Stimulated activated CD8-positive, alpha-beta memory T cell treated with anti-CD3 and anti-CD28 coated beads, Interleukin-4, amount 100 ng/mL, for 1 hour (primary cell): ENCODE measurements at places on chromosomes 6 and 20.

- DNase-seq: no peak
Measured at GRCh38 chr6:53095716-53096115, 30.5 kb downstream of the FBXO9 start.

- no peak for DNase-seq
Measured at GRCh38 chr6:74932232-74932888, 273.5 kb downstream of the COL12A1 start.

DNA sequence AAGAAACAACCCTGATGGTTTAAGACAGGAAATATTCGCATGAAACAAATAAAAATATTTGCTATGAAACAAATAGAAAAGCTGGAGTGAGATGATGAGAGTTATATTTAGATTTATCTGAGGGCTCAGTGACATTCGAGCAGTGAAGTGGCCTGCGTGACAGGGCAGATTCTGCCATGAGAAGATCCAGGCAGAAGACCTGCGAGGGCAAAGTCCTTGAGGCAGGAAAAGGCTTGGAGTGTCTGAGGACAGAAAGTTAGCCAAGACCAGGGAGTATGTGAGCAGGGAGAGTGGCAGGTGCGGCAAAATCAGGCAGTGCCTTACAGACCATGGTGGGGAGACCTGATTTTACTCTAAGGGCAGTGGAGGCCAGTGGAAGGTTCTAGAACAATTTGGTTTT is 66.9 kb upstream of the RIN2 start:
- DNase-seq: no peak

DNA sequence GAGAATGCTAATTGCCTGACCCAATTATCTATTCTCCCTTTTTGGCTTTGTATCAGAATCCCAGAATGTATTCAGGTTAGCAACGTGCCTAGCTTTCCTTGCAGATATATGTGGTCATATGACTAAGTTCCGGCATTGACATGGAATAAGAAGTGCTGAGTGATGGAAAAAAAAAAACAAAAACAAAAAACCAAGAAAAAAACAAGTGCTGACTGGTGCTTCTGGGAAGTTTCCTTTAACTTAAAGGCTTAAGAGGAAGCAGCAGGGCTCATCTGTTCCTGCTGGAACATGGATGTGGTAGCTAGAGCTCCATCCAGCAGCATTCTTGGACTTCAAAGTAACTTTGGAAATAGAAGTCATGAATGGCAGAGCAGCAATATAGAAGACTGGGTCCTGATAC is 10.4 kb upstream of the RPF2 start:
- no peak for DNase-seq

- DNase-seq: no peak
Measured at GRCh38 chr6:10658910-10659698, 35.3 kb downstream of the C6orf52 start.

- no peak for DNase-seq
Measured at GRCh38 chr6:12001706-12002435, 10.2 kb upstream of the HIVEP1 start.

DNA sequence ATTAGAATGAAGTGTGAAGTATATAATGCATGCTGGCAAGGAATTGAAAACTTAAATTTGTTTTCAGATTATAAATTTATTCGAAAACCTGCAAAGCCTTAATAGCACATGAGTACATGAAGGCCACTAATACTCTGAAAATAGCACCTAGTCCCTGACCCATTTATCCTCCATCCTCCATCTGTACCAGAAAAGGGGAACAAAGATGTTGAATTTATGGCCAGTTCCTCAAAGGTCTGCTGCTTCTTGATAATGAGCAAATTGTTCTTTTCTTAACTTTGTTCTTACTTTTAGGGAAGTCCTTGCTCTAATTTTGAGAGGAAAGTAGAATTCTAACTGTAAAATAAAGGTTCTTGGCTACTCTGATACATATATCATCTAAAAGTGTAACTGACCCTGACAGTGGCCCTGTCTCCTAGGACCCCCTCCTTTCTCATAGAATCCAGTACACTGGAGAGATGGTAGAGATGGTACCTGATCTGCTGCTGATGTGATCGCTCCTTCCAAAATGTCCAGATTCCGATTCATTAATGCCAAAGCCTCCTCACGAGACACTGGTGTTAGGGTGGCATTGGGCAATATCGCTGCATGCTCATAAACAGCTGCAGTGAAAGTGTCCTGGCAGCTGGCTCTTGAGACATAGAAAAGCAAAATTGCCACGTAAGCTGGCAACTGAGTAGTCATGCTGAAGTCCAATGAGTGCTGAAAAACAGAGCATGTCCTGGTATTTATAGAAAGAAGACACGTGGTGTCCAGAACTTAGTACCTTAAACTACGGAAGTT is at the start of gene VNN1:
TSS of gene VNN1 (minus strand) at position 704 of the 783 bp plus-strand sequence. CDS start at position 684, 20 bp downstream.
- no peak for DNase-seq

- DNase-seq: no peak
Measured at GRCh38 chr6:157677235-157677634, 145.8 kb upstream of the SNX9 start.

GRCh38 chr20:4546786-4547185 is 174.9 kb upstream of the PRND start:
- no peak for DNase-seq

DNA sequence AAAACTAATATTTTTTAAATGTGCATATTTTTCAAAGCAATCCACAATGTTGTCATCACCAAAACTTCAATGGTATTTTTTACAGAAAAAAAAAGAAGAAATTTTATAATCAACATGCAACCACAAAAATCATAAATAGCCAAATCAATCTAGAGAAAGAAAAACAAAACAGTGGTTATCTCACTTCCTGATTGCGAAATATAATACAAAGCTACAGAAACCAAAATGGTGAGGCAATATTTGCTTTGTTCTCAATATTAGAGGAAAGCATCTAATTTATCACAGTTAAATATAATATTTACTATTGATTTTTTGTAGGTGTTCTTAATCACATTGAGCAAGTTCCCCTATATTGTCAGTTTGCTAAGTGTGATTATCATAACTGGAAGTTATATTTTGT is 720.7 kb upstream of the ADGRB3 start:
- DNase-seq: no peak

DNA sequence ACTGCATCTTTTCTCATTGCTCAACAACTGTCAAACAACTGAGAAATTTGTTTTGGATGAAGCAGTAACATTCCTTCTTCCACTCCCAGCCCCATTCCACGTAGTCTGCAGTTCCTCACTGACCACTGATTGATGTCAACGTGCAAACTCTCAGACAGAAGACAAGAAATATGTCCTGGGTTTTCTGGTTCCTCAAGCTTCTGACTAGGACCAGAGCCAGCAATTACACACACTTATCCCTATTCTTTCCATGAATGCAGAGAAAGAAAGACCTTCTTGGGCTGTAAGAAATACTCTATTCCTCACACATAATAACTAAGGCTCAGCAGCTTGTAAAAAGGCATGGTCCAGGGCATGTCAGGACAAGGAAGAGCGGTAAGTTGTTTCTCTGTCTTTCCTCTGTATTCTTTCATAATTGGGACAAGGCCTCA is 790.1 kb upstream of the SLC35B3 start:
- DNase-seq: no peak

GRCh38 chr6:163438940-163439335 is 24.4 kb downstream of the QKI start:
- DNase-seq: no peak

- DNase-seq: no peak
Measured at GRCh38 chr6:12324099-12324498, 33.9 kb downstream of the EDN1 start.

DNA sequence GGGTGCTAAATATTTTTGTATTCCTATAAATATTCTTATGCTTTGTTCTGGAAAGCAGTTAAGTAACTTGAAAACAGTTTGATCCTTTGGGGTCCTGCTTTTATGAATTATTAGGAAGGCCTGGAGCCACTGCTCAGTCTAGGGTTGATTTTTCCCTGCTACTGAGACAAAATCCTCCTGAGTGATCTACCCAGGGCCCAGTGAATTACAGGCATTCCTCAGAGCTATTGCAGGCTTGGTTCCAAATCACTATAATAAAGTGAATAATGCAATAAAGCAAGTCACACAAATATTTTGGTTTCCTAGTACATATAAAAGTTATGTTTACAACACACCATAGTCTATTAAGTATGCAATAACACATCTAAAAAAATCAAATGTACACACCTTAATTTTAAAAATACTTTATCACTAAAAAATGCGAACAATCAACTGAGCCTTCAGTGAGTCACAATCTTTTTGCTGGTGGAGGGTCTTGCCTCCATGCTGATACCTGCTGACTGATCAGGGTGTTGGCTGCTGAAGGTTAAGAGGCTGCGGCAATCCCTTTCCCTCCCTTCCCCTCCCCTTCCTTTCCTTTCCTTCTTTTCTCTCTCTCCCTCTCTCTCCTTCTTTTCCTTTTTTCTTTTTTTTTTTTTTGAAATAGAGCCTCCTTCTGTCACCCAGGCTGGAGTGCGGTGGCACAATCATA is 43.0 kb downstream of the DNAAF9 start:
- DNase-seq: no peak

GRCh38 chr6:107582086-107582485 is 92.2 kb downstream of the SOBP start:
- DNase-seq: no peak

DNA sequence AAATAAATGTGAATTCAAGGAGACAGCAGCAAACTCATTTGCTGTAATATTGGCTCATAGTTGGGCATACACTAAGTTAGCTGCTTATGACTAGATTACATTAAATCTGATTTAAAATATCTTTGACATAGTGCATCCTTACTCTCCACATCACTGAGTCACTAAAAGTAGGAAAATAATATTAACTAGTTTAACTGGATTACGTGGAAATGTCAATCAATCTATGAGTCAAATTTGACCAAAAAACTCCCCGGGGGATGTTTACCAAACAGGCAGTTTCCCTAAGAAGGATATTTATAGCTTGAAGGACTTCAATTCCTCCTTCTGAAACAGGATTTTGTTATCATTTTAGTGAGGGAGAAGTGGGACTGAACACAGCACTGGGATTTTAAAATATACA is 366.5 kb downstream of the ESR1 start:
- no peak for DNase-seq

- no peak for DNase-seq
Measured at GRCh38 chr6:51265426-51265825, 446.8 kb downstream of the TFAP2B start.

- DNase-seq: no peak
Measured at GRCh38 chr6:161227004-161227960, 46.6 kb downstream of the AGPAT4 start.

GRCh38 chr20:58416835-58417234 is 27.8 kb downstream of the VAPB start:
- DNase-seq: no peak

- DNase-seq: no peak
Measured at GRCh38 chr6:30548375-30548774, 7.9 kb downstream of the GNL1 start.

- DNase-seq: no peak
Measured at GRCh38 chr6:135854799-135855198, 3.3 kb downstream of the PDE7B start.

- no peak for DNase-seq
Measured at GRCh38 chr20:58162986-58163385, 65.5 kb downstream of the ANKRD60 start.

DNA sequence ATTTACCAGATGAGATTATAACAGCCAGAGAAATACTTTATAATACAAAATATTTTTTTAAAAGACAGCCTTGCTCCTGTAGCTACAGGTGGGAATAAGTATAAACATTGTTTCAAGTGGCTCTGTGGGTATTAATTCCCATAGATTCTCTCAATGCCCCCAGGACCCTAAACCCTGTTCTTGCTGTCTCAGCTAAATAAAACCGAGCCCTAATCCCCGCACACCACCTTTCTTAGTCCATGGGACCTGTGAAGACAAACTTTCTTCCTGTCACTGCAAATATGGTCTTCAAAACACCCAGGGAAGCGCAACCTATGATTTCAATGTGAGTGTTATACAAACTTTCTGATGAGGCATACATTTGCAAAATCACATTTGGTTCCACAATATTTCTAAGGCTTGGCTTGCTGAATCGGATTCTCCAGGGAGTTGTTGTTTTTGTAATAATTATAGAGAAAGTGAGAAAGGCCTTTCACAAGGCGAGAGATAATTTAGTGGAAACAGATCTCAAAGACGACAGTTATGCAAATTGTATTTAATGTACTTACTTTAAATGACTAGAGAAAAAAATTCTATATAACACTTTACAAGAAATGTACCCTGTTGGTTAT is 11.1 kb downstream of the SMLR1 start:
- no peak for DNase-seq

DNA sequence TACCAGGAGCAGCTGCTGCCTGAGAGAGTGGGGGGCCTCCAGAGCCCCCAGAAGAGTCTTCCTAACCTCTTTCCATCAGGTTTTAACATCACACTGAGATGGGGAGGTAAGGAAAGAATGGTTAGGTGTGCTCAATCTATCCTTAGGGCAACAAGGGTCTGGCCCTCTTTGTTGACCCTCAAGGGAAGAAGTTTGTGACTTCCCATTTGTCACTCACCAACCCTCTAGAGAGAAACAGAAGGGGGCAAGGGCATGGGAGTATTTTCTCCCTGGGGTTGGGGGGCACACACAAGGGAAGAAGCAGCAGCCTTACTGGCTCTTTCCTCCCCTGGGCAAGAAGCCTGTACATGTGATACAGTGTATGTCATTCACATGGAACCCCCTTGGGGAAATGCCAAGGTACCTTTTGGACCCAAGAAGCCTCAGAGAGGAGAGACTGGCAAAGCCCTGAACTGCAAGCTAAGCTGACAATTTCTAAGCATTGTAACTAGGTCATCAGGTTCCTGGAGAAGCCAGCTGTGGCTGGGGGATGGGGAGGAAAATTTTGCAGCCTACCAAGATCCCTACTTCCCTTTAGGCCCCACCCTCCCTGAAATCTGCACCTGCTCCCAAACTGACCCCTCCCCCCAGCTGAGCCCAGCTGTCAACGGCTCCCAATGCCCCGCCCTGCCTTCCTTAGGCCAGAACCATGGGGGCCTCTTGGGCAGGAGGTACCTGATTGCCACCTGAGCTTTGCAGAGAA is 14.5 kb downstream of the BCL2L1 start:
- DNase-seq: no peak

- DNase-seq: no peak
Measured at GRCh38 chr6:167512696-167513375, 187.9 kb downstream of the TTLL2 start.

DNA sequence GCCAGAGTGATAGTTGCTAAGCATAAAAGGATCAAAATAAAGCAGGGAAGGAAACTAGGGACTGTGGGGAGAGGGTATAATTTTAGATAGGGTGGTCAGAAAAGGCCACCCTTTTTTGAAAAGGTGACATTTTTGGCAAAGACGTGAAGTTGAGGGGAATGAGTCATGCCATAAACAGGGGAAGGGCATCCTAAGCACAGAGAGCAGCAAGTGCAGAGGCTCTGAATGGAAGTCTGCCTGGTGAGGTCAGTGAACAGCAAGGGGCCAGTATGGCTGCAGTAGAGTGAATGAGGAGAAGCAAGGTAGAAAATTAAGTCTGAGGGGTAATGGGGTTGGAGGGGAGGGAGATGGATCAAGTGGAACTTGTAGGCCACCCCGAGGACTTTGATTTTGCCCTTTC is 2.4 kb downstream of the KLC4 start:
- DNase-seq: no peak
